Foreskin keratinocyte (primary cell): ENCODE measurements at places on chromosomes 6 and 20. TPM values are rescaled to one million over a fixed set of nuclear protein-coding genes. Genes with fewer than 3 reads are reported as not detected.
A peak's percentile ranks its signal among the peaks of the same experiment; 100 is the strongest.

GRCh38 chr6:170011204-170012036 lies 260.0 kb downstream of the ERMARD start:
- no peak for DNase-seq

GRCh38 chr20:33650753-33651561 lies 11.2 kb upstream of the C20orf144 start:
- peak; percentile 14 for DNase-seq

GRCh38 chr20:8187740-8188139 lies 55.7 kb downstream of the PLCB1 start:
- no peak for DNase-seq

GRCh38 chr6:25829375-25829774 lies 2.5 kb downstream of the SLC17A1 start:
- no peak for DNase-seq

- no peak for DNase-seq
Measured at GRCh38 chr6:56541030-56541600, 101.6 kb downstream of the DST start.

GRCh38 chr6:142011156-142011555 lies 121.6 kb upstream of the GJE1 start:
- DNase-seq, result no peak

DNA sequence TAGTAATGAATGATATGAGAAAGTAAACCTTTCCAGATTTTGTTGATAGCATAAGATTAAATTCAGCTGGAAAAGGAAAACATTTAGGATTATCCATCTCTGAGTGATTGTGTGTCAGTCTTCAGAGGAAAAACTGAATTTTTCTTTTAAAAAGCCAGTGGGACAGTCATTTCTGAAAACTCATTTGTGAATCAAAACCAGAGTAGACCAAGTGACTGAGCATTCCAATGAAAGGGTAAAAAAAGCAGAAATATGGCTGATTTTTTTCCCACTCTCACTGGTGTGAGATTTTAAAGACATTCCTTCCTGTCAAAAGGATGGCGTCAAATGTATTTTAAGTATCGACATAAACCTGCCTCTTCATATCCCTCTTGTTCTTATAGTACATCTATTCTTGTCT lies 214.0 kb downstream of the GMPR start:
- no peak for DNase-seq

DNA sequence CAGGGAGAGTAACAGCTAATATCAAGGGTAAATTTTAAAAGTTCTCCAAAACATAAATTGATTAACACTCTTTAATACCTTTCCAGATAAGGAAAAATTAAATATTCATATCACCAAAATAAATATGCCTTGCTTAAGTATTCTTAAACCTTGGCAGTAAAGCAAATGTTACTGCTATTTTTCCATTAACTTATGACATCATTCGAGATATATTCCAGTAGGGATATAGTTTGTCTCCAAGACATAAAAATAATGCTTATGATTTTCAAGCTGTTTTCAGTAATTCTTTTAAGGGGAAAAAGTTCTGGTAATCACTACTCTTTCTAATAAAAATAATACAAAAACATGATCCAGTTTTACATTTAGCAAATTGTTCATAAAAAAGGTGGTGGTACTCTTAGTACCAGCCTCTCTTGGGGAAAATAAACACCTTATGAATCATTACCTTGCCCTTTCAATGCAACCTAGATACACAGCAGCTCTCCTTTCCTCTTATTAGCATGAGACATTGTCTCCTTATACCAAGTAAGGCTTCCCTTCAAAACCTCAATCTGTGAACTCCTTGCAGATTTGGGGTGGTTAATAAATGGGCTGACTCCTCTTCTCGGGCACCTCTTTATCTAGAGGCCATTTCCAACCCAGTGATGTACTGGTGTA lies 31.5 kb upstream of the LTV1 start:
- no peak for DNase-seq

DNA sequence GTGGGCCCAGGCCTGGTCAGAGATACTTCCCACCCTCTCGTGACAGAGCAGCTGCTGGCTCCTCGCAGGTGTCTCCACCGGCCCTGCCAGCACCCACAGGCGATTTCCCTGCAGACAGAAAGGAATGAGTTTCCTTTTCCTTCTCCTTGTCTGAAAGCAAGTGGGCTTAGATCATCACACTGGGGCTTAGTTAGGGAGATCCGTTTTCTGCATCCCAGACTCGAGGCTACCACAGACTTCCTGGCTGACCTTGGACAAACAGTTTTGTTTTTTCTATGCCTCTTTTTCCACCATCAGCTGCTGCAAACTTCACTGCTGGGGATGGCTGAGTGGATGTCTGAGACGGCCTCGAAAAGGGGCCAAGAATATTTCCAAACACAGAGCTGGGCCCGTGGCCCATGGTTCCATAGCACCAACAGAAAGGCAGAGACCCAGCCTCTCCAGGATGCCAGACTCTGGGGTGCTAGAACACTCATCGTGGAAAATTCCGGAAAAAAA lies 86.5 kb downstream of the BANF2 start:
- no peak for DNase-seq

GRCh38 chr6:45488889-45489288 lies 111.2 kb upstream of the SUPT3H start:
- no peak for DNase-seq

- peak; percentile 2 for DNase-seq
Measured at GRCh38 chr20:53381568-53382262, 211.9 kb downstream of the ZNF217 start.

- DNase-seq, result no peak
Measured at GRCh38 chr6:56906752-56907151, 48.2 kb upstream of the BEND6 start.

- DNase-seq, result no peak
Measured at GRCh38 chr20:1631309-1632151, 11.7 kb upstream of the SIRPB1 start.

DNA sequence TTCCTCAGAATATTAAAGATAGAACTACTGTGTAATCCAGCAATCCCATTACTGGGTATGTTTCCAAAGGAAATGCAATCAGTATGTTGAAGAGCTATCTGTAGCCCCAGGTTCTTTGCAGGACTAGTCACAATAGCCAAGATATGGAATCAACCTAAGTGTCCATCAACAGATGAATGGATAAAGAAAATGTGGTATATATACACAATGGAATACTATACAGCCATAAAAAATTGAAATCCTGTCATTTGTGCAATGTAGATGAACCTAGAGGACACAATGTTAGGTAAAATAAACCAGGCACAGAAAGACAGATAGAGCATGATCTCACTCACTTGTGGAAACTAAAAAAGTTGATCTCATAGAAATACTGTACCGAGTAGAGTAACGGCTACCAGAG lies 306.0 kb upstream of the MARCKS start:
- no peak for DNase-seq

DNA sequence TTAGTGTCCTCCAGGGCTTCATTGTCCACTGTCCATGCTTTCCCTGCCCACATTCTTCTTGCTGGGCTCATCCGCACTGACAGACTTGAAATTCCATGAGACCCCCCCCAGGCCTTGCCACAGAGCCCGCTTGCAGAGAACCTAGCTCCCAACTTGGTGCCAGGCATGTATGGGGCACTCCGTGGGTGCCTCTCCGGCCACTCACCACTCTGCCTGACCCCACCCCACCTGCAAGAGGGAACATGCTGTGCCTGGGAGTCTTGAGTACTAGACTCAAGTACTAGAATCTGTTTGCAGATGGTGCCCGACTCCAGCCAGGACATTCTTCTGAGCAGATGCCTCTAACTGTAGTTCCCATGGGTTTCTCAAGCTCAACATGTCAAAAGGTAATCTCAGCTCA lies 47.9 kb downstream of the TRERF1 start:
- DNase-seq, result no peak

- peak; percentile 41 for DNase-seq
Measured at GRCh38 chr20:25867776-25868649, 171.4 kb upstream of the ZNF337 start.

Gene THBS2
- polyA plus RNA-seq, result 85.3 and 98.3 TPM in 2 replicates

Gene PPIL1
- polyA plus RNA-seq, result 53.3 and 54.0 TPM in 2 replicates

Gene GPR6
- not detected in 2 replicates for polyA plus RNA-seq

Gene C6orf15
- 0.16 and 0.78 TPM in 2 replicates for polyA plus RNA-seq

Gene CFAP61
- 0.03 TPM in 1 of 2 replicates, not detected in the other for polyA plus RNA-seq

Gene BIRC7
- polyA plus RNA-seq, result not detected in 2 replicates

Gene NFKBIE
- polyA plus RNA-seq, result 16.9 and 18.7 TPM in 2 replicates

Gene LINC00237
- not detected in 2 replicates for polyA plus RNA-seq

Gene NFATC2
- under 0.01 TPM in 1 of 2 replicates, not detected in the other for polyA plus RNA-seq
